ENCODE measurements at places on chromosomes 12 and 14.

- DNase-seq: peak; percentile 93
Observed at GRCh38 chr12:53096089-53096741, 1.3 kb upstream of the IGFBP6 start.

GRCh38 chr14:61329478-61330051, 8.2 kb downstream of the PRKCH start:
- DNase-seq: no peak

GRCh38 chr14:61575551-61576150, 119.7 kb upstream of the HIF1A start:
- DNase-seq: no peak

GRCh38 chr14:33589334-33589733, 361.5 kb downstream of the EGLN3 start:
- DNase-seq: peak; percentile 96

DNA sequence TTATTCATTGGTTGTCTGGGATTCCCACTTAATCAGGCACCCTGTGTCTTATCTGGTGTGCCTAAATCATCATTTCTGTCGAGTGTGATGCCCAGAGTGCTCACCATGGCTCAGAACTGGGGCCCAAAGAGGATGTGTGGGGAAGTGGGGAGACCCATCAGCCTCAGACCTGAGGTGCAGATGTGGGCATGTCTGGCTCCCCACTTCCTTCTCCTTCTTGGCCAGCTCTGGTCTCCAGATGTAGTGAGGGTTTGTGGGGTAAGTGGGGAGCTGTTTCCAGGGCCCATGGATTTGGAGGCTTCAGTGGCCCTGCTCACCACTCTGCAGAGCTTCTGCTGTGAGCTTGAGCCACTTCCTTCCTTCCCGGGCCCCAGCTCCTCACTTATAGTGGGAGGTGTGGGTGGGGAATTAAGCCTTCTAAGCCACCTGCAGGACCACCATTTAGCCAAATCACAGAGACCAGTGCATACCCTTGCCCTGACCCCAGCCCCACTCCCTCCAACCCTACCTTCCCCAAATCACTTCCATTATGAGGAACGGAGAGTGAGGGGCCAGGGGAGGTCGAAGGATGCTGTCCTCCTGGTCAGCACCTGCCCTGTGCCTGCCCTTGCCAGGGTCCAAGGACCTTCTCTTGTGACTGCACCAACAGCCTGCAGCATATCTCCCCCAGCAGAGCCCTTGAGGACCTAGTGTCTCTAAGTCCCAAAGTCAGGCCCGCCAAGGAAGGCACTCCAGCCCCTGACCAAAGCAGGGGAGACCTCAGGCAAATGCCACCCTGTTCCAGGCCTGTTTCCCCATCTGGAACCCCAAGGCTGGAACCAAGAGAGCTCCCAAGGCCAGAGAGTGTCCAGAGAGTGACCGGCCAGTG, 278.2 kb upstream of the RTL1 start:
- DNase-seq: no peak

GRCh38 chr14:81382517-81383225, 17.5 kb downstream of the STON2 start:
- no peak for DNase-seq

- DNase-seq: peak; percentile 71
Observed at GRCh38 chr12:39990122-39991101, 115.5 kb downstream of the SLC2A13 start.

- no peak for DNase-seq
Observed at GRCh38 chr12:3389986-3390385, 101.0 kb upstream of the PRMT8 start.

Measured in cardiac fibroblast (primary cell).